ENCODE measurements at places on chromosomes 12 and 14. TPM values are rescaled to one million over a fixed set of nuclear protein-coding genes. Genes with fewer than 3 reads are reported as not detected.

DNA sequence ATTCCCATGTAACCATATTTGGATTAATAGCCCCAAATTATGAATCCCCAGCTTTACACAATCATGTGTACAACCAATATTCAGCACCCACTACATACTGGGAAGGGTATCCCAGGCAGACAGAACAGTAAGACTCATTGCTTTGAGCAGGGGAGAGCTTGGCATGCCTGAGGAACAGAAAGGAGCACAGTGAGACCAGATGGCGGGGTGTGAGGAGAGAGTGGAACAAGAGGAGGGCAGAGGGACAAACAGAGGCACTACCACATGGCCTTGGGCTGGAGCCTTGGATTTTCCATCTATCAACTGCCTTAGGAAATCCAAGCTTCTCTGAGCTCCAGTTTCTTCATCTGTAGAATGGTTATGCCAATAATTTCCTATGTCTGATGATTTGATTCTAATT lies 3.8 kb downstream of the DGKA start:
- H3K4me1 ChIP-seq, result peaks cover 12% of the 10 kb centered on the region
- H3K27me3 ChIP-seq, result no peaks in the 10 kb centered on the region
- no peak for DNase-seq
- H3K4me3 ChIP-seq, result no peak overlapping the region
- peak overlapping the region; percentile 98 for H3K27ac ChIP-seq

- H3K4me3 ChIP-seq, result no peak overlapping the region
- H3K27me3 ChIP-seq, result no peaks in the 10 kb centered on the region
- no peaks in the 10 kb centered on the region for H3K36me3 ChIP-seq
- H3K27ac ChIP-seq, result no peak overlapping the region
These were observed 6.1 kb upstream of the SNAPC1 start for GRCh38 chr14:61756135-61756534.

DNA sequence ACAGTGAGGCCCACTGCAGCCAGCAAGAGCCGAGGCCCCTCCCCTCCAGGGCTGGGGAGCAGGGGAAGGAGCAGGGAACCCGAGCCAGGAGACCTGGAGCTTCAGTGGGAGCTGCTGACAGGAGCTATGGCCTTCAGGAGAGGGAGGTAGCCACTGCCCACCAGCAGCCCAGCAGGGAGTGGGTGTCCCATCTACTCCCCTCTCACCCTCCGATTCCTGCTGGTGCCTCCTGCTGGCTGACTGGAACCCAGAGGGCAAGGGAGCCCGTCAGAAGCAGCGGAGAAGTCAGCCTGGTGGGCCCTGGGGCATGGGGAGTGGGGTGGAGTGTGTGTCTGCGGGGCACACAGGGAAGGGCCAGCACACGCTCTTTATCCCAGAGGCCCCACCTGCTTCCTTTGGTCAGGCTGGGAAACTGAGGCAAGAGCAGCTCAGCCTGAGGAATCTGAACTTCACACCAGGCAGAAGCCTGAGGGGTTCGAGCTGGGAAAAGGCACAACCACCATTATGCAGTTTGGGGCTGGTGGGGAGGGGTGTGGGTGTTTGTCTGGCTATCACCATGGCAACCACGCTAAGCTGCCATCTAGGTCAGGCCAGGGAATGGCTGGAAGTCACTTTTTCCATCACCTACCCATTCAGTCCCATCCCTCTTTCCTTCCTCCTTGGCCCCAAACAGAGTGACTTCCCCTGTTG lies 36.8 kb upstream of the PLEKHG6 start:
- no peaks in the 10 kb centered on the region for H3K4me1 ChIP-seq
- no peak overlapping the region for H3K4me3 ChIP-seq
- no peaks in the 10 kb centered on the region for H3K36me3 ChIP-seq

Gene MMP19
- 6.4 TPM for total RNA-seq

GRCh38 chr14:69708586-69709560 lies 58.1 kb upstream of the SRSF5 start:
- H3K27me3 ChIP-seq, result no peaks in the 10 kb centered on the region
- no peak overlapping the region for H3K27ac ChIP-seq
- no peak overlapping the region for H3K4me3 ChIP-seq
- peaks cover 43% of the 10 kb centered on the region for H3K4me1 ChIP-seq

- DNase-seq, result no peak
- H3K4me3 ChIP-seq, result no peak overlapping the region
- no peaks in the 10 kb centered on the region for H3K36me3 ChIP-seq
- no peaks in the 10 kb centered on the region for H3K27me3 ChIP-seq
- no peaks in the 10 kb centered on the region for H3K4me1 ChIP-seq
- H3K27ac ChIP-seq, result no peak overlapping the region
These were observed 128.1 kb upstream of the ARID2 start for GRCh38 chr12:45601390-45601789.
